ENCODE measurements at places on chromosomes 1 and 21.

GRCh38 chr1:238466459-238466858 lies 575.7 kb upstream of the ZP4 start:
- no peak for DNase-seq

DNA sequence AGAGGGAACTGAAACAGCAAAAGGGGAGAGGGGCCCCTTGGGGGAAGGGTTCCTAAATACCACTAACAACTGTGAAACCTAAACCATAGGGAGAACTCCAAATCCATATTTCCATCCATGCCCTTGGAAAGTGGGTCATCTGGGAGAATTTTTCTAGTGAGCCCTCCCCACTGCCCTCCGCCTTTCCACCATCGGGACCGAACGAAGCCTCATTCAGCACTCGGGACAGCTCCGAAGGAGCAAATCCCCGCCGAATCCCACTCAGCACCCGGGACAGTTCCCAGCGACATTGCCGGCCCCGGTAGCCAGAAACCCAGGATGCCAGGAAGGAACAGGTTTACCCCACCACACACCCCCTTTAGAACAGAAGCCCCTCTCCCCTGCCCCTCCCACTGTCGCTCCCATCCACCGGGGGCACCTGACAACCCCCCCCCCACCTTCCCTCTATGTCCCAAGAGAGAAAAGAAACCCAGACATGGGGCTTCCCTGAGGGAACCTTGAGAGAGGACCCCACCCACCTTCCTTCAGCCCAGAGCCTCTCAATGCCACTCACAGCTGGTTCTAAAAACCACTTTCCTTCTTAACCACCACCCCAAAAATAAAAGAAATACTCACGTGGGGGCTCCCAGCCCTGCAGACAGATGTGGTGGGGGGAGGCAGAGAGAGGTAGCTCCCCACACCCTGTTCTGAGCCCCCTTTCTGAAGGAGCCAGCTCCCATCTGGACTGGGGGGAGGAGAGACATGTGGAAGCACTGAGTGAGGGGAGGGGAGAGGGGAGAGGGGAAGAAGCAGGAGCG lies 4.5 kb downstream of the DLGAP3 start:
- DNase-seq = no peak

GRCh38 chr21:45985471-45986315 lies 4.1 kb downstream of the COL6A1 start:
- DNase-seq = no peak

DNA sequence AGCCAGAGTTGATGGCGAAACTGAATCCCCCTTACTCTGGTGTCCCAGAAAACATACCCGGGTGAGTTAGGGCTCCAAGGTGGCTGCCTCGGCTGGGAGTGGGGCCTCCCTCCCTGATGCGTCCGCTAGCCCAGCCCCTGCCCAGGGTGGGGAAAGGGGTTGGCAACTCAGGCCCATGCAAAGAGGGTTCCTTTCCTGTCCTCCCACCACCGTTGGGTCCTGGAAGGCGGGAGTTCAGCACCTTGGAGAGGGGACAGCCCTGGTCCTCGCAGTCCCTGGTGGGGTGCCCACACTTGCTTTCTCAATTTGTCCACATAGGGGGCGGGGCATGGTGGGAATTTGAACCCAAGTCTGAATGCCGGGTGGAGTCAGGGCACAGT lies 6.1 kb downstream of the SRM start:
- no peak for DNase-seq

DNA sequence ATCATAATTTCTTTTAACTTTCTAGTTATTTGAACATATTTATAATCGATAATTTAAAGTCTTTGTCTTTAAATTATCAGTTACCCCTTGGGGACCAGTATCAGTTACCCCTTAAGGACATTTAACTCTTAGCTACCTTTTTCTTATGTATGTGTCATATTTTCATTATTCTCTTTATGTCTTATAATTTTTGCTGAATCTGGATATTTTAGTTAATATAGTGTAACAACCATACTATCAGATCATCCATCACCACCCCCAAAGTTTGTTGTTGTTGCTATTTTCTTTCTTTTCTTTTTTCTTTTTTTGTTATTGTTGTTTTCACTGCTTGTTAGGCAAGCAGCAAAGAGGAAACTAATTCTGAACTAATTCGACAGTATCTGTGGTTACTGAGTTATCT lies 57.0 kb upstream of the TNFSF18 start:
- DNase-seq = no peak
